ENCODE measurements at places on chromosomes 12 and 14. TPM values are rescaled to one million over a fixed set of nuclear protein-coding genes. Genes with fewer than 3 reads are reported as not detected.

ZNF839 gene
- total RNA-seq, result 10.1 TPM

LGR5 gene
- 0.35 TPM for total RNA-seq

CLEC2A gene
- total RNA-seq, result not detected

SCARB1 gene
- 35.3 TPM for total RNA-seq

SP7 gene
- not detected for total RNA-seq

SLC38A2 gene
- total RNA-seq, result 343 TPM
